ENCODE measurements at places on chromosomes 3 and 15. TPM values are rescaled to one million over a fixed set of nuclear protein-coding genes. Genes with fewer than 3 reads are reported as not detected.
A peak's percentile ranks its signal among the peaks of the same experiment; 100 is the strongest.

VGLL3 gene
- 166 TPM for total RNA-seq

GRCh38 chr3:13536432-13536831 lies 12.5 kb upstream of the FBLN2 start:
- DNase-seq, result no peak

GRCh38 chr3:58036293-58037032 lies 28.2 kb downstream of the FLNB start:
- DNase-seq, result no peak

DNA sequence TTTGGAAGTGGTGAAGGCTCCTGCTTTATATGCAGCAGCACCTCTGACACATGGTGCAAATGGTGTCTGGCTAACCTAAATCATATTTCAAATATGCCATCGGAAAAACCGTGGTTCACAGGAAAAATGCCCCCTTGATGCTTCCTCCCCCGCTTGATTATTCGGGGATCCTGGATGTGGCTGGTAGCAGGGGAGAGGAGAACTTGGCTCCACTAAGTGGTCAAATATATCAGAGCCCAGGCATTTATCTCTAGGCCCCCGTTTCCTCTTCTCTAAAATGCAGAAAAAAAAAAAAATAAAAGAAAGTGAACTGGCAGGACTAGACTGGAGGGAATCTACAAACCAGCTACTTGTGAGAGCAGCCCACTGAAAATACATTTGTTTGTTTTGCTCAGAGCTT lies 18.2 kb upstream of the ATP2B2 start:
- no peak for DNase-seq

DNA sequence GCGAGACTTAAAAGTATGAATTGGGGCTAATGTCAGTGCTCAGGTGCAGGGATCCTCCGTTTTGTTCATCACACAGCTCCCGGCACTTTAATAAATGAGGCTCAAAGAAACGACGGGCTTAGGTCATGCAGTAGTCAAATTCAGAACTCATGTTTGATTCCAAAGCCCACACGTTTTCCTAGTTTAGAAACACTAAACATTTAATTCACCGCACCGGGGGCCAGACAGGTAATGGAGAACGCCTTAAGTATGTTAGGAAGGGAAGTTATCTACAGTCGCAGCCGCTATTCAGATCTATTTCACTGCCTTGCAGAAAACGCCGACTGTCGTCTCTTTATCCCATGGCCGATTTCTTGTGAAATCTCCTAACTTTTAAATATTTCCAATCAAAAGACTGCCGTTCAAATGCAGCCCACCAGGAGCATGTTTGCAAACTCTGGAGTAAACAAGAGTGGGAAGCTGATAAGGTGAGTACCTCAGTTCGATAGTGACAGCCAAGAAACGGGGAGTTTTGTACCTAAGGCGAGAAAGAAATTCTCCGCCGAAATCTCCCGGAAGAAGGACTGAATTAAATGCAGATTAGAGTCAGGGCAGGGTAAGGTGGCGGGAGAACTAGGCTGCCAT lies 569 bp downstream of the HIGD2B start:
- no peak for DNase-seq

GRCh38 chr3:102269406-102269805 lies 165.4 kb upstream of the ZPLD1 start:
- DNase-seq, result no peak

COL8A1 gene
- total RNA-seq, result 42.8 TPM

FBXO40 gene
- total RNA-seq, result not detected

LRRC31 gene
- not detected for total RNA-seq

DNA sequence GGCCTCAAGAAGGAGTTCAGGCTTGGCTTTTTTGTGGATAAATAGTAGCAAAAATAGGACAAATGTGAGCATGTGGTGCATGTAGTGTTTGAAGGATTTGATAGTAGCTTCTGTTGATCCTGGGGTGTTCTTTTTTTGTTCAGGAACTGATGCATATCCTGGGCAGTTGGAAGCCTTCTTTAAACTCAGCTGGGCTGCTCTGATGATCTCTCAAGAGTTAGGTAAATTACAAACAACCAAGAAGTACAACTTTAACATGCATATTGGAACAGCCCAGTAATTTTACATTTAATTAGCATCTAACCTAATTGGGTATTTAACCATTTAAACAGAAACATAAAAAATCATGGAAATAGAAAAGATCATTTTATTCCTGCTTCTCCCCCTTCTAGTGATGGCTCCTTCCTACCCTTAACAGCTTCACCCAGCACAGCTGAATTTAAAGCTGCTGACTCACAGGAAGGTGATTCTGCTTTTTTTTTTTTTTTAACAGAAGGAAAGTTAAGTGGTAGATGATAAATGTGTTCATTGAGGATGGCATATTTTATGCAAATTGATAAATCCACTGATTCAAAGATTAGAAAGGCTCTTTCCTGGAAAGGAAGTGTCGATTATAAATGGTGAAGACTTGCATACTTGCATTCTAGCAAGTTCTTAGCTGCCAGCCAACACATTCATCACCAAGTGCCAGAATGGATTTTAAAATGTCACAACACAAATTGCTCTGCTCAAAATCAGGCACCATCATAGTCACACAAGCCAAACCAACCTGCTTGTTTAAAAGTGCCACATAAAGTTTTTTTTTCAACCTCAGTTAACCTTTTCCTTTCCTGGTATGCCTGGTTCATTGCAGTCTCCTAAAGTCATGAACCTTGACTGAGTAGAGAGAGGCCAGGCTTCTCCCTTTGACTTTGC lies 20.0 kb downstream of the SLC35G2 start:
- DNase-seq, result peak; percentile 38

DNA sequence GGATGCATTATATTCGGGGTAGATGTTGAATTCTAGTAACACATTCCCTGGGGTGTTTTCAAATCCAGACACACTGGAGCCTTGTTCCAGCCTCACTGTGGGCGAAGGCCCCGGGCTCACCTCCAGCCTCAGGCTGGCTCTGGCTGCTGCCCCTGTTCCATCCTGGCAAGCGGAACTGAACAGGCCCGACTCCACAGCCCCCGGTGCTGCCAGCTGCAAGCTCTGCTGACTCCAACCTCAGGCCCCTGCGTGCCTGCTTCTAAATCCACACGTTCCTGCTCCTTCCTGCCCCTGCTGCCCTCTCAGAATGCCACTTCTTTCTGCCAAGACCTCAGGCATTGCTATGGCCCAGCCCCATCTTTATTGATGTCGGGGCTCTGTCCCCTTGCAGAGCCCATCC lies 90.6 kb downstream of the LIPC start:
- no peak for DNase-seq

DNA sequence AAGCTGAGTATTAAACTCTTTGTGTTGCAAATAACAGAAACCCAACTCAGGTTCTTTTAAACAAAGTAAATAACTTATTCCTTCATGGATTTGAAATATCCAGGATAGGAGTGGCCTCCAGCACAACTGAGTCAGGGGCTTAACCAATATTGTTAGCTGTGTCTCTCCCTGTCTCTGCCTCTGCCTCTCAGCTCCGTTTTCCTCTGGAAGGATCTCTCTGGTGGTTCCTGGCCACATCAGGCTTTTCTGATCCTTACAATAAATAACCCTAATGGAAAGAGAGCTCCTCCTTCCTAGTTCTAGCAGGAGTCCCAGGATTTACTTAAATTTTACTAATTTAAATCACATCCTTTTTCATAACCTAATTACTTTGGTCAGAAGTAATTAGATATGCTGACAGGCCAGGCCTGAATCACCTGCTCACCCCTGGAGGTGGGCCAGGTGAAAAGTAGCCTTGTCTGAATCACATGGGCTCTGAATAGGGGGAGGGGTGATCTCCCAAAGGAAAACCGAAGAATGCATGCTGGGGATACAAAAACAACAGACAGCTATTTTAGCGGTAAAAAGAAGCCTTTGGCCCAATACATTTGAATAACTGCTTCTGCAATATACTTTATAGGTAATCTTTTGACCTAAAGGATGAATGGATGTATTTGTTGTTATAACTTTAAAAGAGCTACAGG lies 75.4 kb downstream of the REC114 start:
- DNase-seq, result no peak

DNA sequence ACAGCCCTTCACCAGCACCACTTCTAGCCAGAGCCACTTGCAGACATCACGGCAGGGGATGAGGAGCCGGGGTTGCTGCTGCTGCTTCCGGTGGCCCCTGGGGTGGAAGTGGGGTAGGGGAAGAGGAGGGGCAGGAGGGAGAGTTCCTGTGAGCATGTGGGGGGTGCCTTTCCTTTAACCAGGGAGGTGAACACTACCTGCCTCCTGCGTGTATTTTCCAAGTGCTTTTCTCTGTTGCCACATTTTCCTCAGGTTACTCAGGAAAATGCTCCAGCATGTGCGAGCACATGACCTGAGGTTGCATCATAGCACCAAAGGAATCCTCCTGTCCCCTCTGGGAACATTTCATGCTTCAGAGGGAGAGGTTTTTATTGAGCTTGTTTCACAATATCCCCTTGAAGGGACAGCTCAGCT lies 12.2 kb upstream of the SACM1L start:
- peak; percentile 68 for DNase-seq

GRCh38 chr15:26864664-26865191 lies 2.1 kb upstream of the GABRA5 start:
- peak; percentile 45 for DNase-seq

GRCh38 chr3:134860141-134860540 lies 65.1 kb downstream of the EPHB1 start:
- DNase-seq, result no peak

PLA2G4D gene
- total RNA-seq, result not detected

- DNase-seq, result no peak
Observed at GRCh38 chr3:58867621-58868020, 182.2 kb downstream of the CFAP20DC start.

ZNF445 gene
- total RNA-seq, result 14.9 TPM

DNA sequence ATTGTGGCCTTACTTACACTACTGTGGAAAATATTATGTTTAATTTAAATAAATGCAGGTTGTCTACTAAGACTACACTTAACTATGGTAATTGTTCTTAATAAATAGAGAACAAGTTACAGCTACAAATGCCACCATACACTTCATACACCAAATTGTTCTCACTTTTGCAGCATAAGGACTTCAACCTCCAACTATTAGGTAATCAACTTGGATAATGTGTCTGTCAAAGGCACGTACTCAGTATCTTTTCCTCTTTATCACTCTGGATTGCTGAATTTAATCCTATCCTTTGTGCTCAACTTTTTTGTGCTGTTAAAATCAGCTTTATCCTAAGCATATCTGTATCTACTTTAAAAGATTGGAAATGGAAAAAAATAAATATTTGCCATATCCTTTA lies 41.6 kb upstream of the TMEM87A start:
- DNase-seq, result no peak

SLC9C1 gene
- not detected for total RNA-seq

BOC gene
- 7.0 TPM for total RNA-seq

TTC23 gene
- 12.7 TPM for total RNA-seq

EPHA3 gene
- not detected for total RNA-seq

CLDN11 gene
- 77.5 TPM for total RNA-seq

DNA sequence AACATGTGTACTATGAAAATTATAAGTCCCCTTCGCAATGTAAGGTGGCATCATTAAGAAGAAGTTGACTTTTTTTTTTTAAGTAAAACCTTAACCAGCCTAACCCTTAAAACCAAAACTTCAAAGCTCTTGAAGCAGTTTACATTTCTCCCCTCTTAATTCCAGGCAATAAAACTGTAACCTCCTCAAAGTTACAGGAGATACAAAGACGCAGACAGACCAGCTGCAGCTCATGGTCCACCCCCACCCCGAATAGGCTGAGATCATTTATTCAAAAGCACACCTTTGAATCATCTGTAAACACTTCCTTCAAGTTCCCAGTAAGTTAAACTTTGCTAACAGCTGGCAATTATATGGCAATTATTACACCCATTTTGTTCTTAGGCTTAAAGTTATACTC lies 414.5 kb downstream of the ERC2 start:
- no peak for DNase-seq

CD96 gene
- total RNA-seq, result not detected
